ENCODE measurements at places on chromosomes 6 and 20. TPM values are rescaled to one million over a fixed set of nuclear protein-coding genes. Genes with fewer than 3 reads are reported as not detected.
A peak's percentile ranks its signal among the peaks of the same experiment; 100 is the strongest.

The GRM1 gene
- 0.79 TPM for total RNA-seq

DNA sequence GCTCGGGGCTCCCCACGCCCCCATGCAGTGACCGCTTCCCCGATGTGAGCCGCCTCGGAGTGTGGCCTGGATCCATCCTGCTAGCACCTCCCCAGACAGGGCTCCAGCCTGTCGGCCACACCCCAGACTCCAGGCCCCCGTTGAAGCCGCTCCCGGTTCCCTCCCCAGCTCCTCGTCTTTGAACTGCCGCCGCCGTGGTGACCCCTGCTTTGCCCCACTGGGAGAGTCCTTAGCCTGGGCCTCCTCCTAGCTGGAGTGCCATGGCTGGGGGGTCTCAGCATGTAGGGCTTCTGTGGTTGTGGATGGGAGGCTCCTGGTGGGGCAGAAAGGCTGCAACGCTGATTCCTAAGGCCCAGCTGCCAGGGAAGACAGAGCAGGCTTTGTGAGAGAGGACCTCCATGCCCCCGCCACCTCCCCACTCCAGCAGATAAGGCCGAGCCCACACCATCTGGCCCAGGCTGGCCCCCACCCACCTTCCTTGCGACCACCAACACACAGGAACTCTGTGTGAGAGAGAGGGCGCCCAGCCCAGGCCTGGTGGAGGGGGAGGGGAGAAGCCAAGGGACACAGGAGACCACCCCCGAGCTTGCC, 11.4 kb downstream of the FOXS1 start:
- DNase-seq = no peak

DNA sequence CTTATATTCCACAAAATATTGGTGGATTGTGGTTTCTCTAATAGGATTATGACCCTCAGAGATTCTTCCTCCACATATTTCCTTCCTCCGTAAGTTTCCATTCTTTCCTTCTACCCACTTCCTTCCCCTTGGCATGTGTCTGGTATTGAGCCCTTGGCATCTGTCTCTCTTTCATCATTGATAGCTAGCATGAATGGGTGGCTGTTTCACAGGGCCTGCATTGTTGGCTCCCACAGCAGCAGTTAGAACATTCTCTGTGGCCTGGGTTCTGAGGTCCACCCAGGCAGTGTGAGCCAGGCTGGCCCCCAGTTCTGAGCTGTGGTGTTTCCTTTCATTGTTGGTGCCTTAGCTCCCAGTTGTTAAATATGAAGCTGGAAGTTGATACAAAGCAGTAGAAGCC, 125.3 kb downstream of the ANKS1A start:
- no peak for DNase-seq

DNA sequence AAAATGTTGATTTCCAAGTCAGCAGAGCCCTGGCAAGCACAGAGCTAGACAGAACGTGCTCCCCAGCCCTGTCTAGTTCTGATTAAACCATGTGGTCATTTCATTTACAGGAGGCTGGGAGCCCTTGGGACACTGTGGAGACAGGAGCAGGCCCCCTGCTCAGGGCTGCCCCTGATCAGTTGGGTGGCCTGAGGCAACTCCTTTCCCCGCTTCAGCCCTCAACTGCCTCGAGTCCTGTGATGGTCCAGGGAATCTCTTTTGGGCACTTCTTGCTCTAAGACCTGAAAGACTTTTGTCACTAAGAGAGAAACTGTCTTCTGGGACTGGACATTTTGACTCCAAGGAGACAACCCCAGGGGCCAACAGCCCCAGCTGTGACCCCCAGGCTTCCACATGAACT, 13.5 kb downstream of the DYNLRB1 start:
- DNase-seq = no peak

GRCh38 chr20:32681175-32682084, 7.7 kb upstream of the C20orf203 start:
- DNase-seq = peak; percentile 78

Data from neural progenitor cell (in vitro differentiated cells).